ENCODE measurements at places on chromosomes 1 and 21.

DNA sequence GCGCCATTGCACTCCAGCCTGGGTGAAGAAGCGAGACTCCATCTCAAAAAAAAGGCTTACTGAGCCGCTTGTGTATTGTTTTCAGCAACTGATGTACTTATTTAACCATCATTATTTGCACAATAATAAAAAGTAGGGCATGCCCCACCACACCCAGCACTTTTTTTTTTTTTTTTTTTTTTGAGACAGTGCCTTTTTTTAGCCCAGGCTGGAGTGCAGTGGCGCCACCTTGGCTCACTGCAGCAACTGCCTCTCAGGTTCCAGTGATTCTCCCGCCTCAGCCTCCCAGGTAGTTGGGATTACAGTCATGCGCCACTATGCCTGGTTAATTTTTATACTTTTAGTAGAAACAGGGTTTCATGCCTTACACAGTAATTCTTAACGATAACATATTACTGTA, 12.2 kb upstream of the TRNAU1AP start:
- no peak for DNase-seq

DNA sequence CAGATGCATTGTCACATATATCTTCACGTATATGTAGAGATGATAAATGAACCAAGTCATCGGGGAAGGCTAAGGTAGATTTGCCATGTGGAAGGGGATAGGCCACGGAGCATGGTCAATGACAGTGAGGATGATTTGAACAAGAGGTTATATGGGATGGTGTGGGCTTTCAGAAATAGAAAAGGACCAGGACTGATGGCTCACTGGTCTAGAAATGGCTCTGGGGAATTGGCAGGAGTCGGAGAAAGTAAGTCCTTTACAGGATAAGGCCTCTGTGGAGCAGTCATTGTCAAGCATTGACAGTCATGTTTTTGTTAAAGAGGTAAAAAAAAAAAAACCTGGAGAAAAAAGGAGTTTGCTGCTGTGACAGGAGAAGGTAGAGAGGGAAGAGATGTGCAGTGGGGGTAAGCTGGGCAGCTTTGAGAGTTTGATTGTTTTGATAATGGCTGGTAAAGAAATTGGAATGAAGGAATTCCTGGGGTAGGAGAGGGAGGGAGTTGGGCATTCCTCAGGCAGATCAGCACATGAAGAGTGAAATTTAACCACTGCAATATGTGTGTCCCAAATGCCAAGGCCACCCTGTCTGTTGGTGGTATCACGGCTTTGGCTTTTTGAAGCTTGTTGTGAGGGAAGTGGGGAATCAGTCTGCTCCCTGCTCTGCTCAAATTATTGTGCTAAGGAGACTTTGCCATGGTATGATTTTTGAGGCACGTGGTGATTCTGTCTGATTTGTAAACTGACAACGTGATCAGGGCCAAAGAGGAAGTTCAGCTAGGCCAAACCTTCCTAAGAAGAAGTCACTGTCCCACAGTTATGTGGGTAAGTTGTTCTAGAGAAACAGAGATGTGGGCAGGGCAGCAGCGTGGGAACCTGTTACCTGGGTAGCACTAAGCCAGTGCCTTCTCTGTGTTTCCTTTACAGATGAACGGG, 26.0 kb downstream of the MACF1 start:
- DNase-seq, result no peak

DNA sequence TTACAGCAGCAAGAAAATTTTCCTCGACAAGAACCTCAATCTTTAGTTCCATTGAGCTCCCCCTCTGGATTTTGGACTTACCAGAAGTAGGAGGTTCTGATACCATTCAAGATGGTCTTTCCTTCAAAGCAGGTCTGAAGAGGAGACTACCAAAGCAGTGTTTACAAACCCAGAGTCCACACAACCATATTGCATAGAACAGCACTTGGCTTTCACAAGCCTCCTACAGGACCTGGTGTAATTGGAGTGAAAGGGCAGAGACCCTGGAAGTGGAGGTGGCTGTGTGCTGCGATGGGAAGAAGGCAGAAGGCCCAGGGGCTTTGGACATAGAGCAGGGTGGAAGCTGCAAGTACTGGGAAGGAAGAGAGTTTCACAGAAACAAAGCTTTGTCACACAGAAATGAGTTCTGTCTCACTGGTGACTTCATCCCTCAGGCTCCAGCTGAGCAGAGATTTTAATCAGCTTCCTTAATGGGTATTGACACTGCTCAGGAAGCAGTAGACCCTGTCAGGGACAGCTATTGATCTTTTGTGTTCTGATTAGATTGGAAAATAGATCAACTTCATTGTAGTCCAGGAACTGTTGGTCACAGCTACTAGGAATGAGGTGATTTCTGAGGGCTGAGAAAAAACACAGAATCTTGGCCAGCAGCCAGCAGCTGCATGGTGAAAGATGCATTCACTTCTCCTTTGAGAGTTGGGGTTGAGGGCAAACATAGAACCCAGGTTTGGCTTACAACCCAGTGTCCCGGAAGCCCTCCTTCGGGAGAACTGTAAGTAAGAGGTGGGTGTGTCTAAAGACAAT, 124.0 kb downstream of the SYT2 start:
- no peak for DNase-seq

DNA sequence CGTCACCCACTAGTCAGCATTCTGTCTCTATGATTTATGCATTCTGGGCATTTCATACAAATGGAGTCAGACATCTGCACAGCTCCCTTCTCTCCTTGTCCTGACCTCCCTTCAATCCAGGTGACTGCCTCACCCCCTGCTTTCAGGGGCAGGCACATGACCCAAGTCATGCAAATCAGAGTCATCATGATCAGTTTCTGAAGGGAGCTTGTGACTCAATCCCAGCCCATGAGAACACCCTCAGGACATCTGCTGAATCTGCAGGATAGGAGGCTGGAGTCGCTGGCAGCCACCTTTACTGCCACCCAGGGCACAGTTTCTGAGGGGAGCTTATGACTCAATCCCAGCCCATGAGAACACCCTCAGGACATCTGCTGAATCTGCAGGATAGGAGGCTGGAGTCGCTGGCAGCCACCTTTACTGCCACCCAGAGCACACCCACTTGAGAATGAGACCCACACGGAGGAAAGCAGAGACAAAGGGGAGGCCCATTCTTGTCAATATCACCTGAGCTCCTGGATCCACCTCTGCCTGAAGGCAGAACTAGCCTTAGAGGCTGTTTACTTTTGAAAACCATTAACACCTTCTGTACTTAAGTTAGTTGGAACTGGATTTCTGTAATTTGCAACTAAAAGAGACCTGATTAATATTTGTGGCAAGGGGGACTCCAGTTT, 62.3 kb upstream of the SLC25A33 start:
- DNase-seq, result no peak

DNA sequence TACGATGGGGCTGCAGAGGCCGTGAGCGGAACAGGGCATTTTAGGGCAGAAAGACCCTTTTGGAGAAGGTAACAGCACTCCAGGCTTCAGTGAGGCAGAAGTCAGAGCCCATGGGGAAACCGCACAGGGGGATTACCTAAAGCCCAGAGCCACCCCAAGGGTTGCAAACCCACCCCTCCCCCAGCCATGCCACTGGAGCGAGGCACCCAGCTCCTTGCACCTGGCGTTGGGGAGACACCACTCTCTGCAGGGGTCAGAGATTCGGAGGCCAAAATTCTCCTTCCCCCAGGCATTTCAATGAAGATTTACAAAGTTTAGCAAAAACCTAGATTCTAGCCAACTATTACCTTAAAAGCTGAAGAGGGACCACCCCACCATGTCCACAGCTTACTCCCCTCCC, 38.4 kb upstream of the CCDC27 start:
- no peak for DNase-seq

- DNase-seq, result no peak
Measured at GRCh38 chr1:22680726-22681125, 27.7 kb downstream of the C1QB start.

GRCh38 chr1:64302971-64303370, 99.5 kb downstream of the UBE2U start:
- no peak for DNase-seq

DNA sequence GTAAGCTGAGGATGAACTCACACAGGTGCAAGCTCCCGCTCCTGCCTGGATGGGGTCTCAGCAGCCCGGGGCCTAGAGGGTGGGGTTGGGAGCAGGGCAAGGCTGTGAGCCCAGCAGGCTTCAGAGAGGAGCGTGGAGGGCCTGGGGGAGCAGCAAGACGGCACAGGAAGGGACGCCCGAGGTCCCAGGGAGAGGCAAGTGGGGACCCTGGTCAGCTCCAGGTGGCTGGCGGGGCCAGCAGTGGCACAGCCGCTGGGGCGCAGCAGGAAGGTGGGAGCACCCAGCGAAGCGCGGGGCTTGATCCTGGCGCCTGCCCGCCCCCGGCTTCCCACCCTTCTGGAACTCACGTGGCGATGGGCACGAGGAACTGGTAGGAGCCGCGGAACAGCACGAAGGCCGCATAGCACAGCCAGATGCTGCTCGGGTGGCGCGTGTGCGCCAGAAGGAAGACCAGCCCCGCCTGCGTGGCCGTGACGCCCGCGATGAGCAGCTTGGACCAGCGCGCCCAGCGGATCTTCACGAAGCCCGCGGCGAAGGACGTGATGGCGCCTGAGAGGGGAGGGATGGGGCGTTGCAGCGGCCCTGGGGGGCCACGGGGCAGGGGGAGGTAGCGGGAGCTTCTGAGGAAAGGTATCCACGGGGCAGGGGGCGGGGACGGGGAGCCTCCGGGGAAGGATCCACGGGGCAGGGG, 11.7 kb downstream of the SLC19A1 start:
- DNase-seq, result no peak

- DNase-seq, result no peak
Measured at GRCh38 chr1:168297019-168297730, 16.5 kb downstream of the TBX19 start.

DNA sequence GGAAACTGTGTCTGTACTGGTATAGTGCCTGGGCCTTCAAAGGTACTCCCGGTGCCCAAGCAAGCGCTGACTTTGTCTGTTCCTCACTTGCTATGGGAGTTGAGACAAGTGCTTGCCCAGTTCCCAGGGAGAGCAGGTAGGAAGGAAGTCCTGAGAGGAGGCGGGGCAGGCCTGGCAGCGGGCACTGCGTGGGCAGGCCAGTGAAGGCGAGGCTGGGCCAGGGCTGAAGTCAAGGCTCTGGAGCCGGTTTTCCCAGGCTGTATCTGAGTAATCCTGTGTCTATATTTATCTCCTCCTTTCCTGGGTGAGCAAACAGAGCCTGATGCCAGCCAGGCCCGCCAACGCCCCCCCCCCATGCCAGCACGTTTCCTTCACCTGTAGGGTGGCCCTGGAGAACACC, 15.9 kb upstream of the EDN2 start:
- no peak for DNase-seq

GRCh38 chr1:46461809-46462448, 27.7 kb upstream of the DMBX1 start:
- no peak for DNase-seq

All from caudate nucleus (tissue), 63 donors.